ENCODE measurements at places on chromosomes 1 and 21. TPM values are rescaled to one million over a fixed set of nuclear protein-coding genes. Genes with fewer than 3 reads are reported as not detected.

DNA sequence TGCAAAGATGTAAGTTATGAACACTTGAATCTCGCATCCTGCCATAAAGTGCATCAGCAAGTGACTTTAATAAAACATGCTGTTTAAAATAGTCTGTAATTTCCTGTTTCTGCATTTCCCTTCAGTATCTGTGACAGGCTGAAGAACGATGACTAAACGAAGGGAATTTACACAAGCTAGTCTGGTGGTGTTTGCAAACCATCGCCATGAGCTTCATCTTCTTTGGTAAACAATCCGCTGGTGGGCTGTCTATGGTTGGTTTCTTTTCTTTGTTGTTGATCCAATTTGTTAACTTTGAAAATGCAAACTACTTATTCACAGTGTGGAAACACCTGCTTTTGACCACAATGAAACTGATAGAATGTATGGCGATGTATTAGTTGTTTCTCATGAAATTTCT is 13.9 kb downstream of the SERTAD4 start:
- peaks cover 19% of the 10 kb centered on the region for H3K27me3 ChIP-seq
- H3K36me3 ChIP-seq, result no peaks in the 10 kb centered on the region
- no peak overlapping the region for H3K4me3 ChIP-seq
- no peak for DNase-seq
- no peaks in the 10 kb centered on the region for H3K4me1 ChIP-seq

DNA sequence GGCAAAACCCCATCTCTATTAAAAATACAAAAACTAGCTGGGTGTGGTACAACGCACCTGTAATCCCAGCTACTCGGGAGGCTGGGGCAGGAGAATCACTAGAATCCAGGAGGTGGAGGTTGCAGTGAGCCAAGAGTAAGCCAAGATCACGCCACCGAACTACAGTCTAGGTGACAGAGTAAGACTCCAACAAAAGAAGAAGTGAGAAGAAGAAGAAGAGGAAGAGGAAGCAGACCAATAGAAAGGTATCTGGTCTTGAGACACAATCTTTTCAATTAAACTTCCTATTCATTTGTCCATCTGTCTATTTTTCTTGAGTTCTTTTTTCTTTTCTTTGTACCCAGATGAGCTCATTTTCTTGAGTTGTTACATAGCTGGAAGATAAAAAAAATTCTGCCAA is 55.7 kb upstream of the ACADM start:
- H3K4me3 ChIP-seq, result no peak overlapping the region
- DNase-seq, result no peak
- no peaks in the 10 kb centered on the region for H3K36me3 ChIP-seq
- no peaks in the 10 kb centered on the region for H3K27me3 ChIP-seq

Gene PLXNA2
- polyA plus RNA-seq, result 11.0 TPM

Gene LMOD1
- 9.9 TPM for polyA plus RNA-seq

- no peaks in the 10 kb centered on the region for H3K4me1 ChIP-seq
- H3K36me3 ChIP-seq, result no peaks in the 10 kb centered on the region
- no peak overlapping the region for H3K4me3 ChIP-seq
- H3K27ac ChIP-seq, result no peak overlapping the region
These were observed 518.4 kb upstream of the CAMK1G start for GRCh38 chr1:209064850-209065706.

DNA sequence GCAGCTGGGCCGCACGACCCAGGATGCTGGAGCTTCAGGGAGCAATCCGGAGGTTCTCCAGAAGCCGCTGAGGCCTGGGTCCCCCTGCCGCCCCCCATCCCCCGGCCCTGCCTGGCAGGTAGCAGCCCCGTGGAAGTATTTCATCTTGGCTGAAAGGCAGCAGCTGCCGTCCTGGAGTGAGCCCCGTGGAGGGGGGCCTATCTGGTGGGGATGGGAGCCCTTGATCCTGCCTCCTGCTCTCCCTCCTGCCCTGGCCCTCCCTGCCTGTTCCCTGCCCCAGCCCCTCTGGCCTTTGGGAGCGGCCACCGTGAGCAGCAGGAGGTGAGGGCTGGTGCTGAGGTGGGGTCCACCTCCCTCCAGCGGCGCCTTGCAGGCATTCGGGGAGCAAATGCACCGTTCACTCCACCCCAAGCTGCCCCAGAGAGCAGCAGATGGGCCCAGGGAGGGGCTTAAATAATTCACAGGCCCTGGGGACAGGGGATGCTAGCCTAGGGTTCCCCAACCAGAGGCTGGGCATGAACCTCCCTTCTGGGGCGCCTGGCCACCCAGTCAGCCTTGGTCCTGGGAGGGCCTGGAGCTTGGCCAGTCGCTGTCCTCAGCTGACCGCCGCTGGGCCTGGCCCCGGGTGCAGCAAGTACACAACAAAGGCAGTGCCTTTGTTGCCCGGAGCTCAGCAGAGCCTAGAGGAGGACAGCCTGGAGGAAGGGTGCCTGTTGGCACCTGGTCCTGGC is 23.7 kb upstream of the PLCH2 start:
- DNase-seq, result no peak
- H3K27me3 ChIP-seq, result peaks cover 67% of the 10 kb centered on the region
- no peak overlapping the region for H3K4me3 ChIP-seq
- H3K4me1 ChIP-seq, result no peaks in the 10 kb centered on the region

DNA sequence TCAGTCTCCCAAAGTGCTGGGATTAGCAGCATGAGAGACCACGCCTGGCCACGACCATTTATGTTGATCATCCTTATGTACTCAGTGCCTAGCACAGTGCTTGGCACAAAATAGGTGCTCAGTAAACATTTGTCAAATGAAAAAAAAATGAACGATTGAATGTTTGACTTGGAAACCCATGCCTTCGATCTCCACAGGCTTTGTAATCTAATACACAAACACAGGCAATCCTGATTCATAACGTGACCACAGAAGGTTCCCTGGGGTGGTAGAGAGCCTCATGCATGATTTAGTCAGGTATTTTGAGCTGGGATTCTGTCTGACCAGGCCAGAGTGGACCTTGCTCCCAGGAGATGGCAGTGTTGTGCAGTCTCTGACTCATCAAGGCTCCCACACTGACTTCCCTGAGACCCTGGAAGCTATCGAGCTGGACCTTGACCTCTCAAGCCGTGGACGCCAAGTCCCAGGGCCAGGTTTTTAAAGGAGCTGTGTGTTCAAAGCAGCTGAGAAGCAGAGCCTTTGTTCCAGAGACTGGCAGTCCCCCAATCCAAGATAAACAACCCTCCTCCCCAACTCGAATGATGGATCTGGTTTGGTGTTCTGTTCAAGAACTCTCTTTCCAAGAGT is 81.1 kb downstream of the PGM1 start:
- H3K4me1 ChIP-seq, result peaks cover 2% of the 10 kb centered on the region
- H3K27me3 ChIP-seq, result no peaks in the 10 kb centered on the region
- H3K4me3 ChIP-seq, result no peak overlapping the region

Gene TRIM46
- polyA plus RNA-seq, result 0.07 TPM
